ENCODE measurements at places on chromosomes 7 and 10.

- no peak for DNase-seq
Observed at GRCh38 chr10:31017534-31018355, 13.9 kb downstream of the ZNF438 start.

DNA sequence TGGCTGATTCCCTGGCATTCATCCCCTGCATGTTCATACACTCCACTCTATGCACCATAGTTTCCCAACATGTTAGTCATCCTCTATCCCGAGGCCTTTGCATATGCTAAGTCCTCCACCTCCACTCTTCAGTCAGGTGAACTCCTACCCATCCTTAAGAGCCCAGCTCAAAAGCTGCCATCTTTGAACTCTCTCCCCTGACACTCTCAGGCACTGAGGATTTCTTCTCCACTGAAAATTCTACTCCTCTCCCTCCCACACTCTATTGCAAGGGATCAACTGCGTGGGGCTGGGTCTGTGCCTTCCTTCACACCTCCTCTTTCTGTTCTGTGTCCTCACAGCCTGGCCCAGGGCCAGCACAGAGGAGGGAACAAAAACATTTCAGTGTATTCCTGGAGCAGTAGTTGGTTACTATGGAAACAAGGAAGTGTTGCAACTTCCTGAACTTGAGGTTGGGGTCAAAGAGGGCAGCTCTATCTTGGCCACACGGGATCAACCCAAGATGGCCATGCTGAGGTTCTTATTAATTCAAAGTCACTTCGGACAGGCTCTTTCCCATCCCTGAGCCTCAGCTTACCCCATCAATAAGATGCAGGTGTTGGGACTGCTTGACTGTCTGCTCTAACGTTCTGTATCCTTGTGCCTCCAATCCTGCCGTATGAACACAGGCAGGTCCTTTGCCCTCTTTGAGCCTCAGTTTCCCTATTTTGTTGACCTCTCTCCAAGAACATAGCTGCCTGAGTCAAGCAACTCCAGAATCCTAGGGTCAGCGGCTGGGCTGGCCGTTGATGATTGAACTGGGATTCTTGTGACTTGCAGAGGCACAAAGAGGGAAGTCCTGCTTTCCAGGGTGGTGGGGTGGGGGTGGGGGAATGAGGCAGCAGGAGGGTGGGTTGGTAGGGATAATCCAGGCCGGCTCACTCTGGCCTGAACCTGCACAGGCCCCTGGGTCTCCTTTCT lies 15.5 kb downstream of the ZMIZ1 start:
- DNase-seq = no peak

GRCh38 chr10:106189292-106189691 lies 975.2 kb downstream of the SORCS1 start:
- no peak for DNase-seq

- no peak for DNase-seq
Observed at GRCh38 chr10:100895346-100895745, 17.4 kb upstream of the SLF2 start.

DNA sequence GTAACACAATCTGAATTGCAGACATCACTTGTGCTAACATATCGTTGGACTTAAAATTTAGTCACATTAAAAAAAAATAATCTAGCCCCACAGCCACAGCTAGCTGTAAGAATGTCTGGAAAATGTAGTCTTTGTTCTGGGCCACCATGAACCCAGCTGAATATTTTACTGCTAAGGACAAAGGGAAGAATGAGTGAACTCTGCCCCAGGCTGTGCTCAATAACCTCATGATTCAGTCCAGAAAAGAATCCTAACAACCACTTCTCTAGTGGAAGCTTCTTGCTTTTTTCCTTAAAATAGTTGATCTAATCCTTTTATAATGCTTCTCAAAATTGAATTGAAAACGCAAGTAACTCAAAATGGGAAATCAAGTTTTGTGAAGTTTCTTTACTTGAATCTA lies 25.6 kb upstream of the SOSTDC1 start:
- DNase-seq = no peak

GRCh38 chr7:50352282-50352681 lies 47.8 kb downstream of the IKZF1 start:
- no peak for DNase-seq

- DNase-seq = no peak
Observed at GRCh38 chr10:44234483-44234875, 150.4 kb downstream of the CXCL12 start.

DNA sequence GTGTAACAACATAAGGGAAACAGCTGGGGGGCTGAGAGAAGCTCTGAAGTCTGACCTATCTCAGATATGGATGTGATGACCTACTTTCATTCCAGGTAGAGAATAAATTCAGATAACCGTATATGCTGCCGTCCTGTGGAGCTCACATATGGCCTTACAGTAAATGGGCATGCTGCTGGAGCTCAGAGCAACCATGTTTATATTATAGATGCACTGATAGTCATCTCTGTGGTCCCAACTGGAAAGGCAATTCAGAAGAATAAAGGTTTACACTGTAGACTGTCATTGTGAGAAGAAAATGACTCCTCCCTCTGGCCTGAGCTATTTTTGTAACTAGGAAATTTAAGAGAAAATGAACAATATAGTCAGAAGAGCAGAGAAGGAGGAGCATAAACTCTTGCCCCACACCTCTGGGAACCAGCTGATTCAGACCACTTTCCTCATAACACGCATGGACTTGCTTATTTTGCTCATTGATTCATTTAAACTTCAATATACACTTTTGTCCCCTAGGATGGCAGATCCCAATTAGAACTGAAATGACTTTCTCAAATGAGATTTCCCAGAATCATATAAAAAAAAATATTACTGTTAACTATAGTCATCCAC lies 69.9 kb upstream of the NXPH1 start:
- no peak for DNase-seq

DNA sequence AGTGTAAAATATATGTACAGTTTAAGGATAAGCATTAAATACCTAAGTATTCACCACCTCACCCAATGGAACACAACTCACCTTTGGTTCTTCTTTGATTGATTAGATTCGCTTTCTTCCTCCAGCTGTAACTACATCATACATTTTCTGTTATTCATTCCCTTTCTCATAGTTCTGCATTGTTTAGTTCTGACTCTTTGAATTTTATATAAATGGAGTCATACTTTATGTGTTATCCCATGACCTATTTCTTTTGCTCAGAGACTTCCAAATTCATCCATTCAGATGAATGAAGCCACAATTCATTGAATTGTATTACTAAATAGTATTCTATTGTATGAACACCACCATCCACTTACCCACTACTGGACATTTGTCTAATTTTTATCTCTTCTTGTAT lies 12.3 kb downstream of the THNSL1 start:
- DNase-seq = no peak

GRCh38 chr10:42950606-42951485 lies 126.0 kb upstream of the RET start:
- no peak for DNase-seq

Measured in stimulated activated CD8-positive, alpha-beta memory T cell treated with anti-CD3 and anti-CD28 coated beads, Interleukin-12 subunit alpha, Interleukin-12 subunit beta, amount 100 ng/mL, for 4 hours (primary cell).